ENCODE measurements at places on chromosomes 4 and X.
A peak's percentile ranks its signal among the peaks of the same experiment; 100 is the strongest.

DNA sequence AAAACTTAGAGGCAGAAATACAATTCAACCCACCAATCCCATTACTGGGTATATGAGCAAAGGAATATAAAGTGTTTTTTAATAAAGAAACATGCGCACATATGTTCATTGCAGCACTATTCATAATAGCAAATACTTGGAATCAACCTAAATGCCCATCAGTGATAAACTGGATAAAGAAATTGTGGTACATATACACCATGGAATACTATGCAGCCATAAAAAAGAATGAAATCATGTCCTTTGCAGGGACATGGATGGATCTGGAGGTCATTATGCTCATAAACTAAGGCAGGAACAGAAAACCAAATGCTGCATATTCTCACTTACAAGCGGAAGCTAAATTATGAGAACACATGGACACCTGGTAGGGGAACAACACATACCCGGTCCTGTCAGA is 807.7 kb upstream of the INTU start:
- no peak for DNase-seq

- no peak for DNase-seq
Measured at GRCh38 chr4:41290479-41290878, 33.8 kb downstream of the UCHL1 start.

DNA sequence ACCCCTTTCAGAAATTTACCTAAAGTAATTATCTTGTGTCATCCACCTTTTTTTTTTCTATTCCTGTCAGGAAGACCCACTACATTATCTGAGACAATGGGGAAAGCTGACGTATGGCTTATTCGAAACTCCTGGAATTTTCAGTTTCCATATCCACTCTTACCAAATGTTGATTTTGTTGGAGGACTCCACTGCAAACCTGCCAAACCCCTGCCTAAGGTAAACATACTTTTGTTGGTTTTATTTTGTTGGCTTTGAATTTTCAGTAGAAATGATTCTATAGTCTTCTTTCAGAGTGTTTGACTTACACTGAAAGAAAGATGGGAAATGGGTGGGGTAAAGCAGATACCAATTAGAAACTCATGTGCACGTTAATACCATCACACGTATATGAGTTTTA is 2.2 kb downstream of the UGT2B7 start:
- DNase-seq: no peak

GRCh38 chr4:18422685-18423084 is 401.1 kb upstream of the LCORL start:
- no peak for DNase-seq

- DNase-seq: no peak
Measured at GRCh38 chrX:1433646-1434357, 18.9 kb downstream of the ASMTL start.

DNA sequence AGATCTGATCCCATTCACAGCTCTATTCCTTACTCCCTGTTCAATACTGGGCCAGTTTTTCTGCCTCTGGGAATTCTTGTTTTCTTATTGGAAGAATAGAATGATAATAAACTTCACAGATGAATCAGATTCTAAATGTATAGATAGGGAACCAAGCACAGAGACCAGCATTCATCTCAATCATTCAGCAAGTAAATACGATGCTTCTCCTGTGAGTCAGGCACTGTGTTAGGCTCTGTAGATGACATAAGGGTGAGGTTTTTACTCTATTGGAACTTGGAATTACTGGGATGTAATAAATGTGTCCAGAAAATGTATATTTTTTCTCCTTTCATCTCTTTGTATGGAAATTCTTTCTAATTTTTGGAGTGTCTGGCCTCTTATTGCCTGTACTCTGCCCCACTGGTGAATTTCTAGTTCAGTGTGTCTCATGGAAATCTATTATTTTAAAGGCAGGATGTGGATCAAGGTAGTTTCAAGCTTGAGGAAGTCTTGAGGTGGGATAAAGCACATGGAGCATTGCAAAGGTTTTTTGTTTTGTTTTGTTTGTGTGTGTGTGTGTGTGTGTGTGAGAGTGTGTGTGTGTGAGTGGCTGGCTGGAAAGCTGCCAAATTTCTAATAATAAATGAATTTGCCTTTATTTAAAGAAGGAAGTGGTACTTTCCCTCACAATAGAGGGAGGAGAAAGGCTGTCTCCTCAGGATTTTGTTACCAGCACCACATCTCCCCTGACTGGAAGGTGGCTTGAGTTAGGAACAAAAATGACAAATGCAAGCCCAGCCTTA is 117.9 kb upstream of the HS3ST1 start:
- DNase-seq: no peak

DNA sequence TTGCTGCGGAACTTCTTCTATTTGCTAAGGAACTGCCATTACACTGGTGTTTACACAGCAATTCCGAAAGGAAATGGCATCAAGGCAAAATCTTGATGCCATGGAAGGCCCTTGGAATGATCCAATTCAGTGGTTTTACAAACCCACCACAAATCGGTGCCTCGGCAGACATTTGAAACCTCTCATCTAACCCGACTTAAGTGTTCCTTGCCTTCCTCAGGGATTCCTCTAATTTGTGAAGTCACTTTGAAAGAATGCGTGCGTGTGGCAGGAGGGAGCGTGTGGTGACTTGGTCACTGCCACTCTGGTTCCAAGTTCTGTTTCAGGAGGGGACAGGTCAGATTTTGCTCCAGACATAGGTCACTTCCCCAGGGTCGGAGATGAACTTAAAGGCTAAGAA is 4.8 kb downstream of the NOP14 start:
- DNase-seq: no peak

DNA sequence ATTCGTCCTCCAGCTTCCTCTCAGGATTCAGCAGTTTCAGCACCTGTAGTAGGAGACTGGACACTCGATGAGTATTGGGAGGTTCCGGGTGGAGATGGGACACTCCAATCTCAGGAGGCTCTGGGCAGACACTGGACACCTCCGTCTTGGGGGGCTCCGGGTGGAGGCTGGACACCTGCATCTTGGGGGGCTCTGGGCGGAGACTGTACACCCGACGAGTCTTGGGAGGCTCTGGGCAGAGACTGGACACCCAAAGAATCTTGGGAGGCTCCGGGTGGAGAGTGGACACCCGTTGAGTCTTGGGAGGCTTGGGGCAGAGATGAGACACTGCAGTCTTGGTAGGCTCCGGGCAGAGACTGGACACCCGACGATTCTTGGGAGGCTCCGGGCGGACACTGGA is 28.7 kb upstream of the LANCL3 start:
- no peak for DNase-seq

DNA sequence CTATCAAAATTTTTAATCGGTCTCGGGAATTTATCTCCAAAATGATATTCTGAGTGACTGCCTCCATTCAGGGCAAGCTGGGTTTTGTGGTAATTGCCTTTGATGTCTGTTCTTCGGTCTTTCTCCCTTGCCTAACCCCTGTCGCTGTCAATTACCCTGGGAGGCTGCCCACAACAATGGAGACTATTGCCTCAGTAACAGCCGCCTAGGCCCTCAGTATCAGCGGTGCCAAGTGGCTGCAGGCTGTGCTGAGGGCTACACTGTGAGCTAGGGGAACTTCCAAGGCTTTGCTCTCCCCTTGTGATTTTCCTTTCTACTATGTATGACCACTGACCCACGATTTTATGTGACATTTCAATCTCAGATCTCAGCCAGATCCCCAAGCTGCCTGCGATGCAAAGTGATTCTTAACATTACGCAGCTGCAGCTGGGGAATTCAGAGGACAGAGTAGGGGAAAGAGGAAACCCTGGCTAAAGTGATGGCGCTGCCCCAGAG is 36.3 kb upstream of the REST start:
- no peak for DNase-seq

DNA sequence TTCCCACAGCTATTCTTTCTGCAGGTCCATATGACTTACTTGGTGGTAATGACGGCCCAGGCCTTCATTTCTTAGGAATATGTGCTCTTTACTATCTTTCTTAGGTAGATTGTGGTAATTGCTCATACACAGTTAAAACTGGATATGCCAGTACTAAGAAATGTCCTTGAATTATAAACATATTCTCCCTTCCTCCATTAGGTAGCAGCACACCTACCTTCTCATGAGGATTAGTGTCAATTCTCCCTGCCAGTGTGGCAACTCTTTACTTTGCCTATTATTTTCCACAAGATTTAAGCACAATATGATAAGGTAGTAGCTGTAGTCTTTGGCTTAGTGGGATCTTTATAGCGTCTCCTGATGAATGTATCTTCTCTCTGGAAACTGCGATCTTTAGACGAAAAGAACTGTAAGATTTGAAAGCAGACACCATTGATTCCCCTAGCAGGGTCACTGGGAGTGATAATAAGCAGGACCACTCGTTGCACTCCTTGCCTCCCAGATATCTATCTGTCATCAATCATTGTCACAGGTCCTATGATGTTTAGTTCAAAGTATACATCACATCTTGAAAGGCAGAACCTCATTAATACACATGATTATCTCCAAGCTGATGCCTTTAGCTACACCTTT is 1240.7 kb downstream of the C4orf33 start:
- no peak for DNase-seq

GRCh38 chr4:156111686-156112085 is 158.0 kb upstream of the CTSO start:
- DNase-seq: no peak

- DNase-seq: no peak
Measured at GRCh38 chr4:100690812-100691211, 173.0 kb upstream of the EMCN start.

DNA sequence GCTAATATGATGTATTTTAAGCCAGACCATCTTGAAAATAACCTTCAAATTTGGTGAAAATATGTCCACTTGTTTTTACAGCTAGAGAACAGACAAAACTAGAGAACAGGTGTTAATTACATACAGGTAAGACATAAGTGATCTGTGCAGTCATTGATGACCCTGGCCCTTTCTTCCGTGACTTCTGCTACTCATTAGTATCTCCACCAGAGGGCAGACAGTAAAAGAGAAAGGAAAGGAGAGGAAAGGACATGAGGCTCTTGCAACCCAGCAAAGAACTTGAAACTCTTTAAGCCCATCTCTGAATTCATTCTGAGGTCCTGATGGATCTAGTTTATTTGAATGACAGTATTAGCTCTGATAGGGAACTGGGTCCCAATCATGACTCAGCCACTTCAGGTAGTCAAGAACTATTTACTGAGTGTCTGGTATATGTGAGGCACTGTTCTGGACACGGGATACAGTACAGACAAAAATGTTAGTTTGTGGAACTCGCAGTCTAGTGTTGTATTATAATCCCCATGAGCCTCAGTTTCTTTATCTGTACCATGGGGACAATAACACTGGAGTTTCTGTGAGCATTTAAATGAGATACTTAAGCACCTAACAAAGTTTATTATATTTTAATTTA is 121.0 kb upstream of the TEX13D start:
- DNase-seq: peak; percentile 51

Data from CD4-positive, alpha-beta memory T cell (primary cell).